ENCODE measurements at places on chromosomes 6 and 20.

GRCh38 chr6:154550779-154551178 lies 40.3 kb upstream of the CNKSR3 start:
- DNase-seq: no peak

- DNase-seq: no peak
Observed at GRCh38 chr20:58826271-58826670, 24.4 kb downstream of the GNAS-AS1 start.

DNA sequence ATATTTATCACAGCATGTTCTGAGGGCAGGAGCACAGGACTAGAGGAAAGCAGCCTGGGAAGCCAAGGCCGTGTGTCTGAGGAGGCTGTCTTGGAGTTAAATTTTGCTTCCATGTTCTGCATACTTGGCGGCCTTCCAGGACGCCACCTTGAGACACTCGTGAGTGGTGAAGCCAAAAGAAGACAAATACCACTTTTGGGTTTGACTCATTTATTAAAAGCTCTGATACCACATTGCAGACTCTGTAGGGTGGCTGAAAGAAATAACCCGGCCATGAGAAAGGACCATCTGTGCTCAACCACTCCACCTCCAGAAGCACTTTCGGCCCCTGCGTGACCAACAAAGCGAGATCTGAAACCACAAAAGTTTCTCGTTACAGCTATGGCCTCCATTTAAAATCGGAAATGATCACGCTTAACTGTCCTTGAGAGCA lies 120.0 kb downstream of the TMEM242 start:
- DNase-seq: no peak

DNA sequence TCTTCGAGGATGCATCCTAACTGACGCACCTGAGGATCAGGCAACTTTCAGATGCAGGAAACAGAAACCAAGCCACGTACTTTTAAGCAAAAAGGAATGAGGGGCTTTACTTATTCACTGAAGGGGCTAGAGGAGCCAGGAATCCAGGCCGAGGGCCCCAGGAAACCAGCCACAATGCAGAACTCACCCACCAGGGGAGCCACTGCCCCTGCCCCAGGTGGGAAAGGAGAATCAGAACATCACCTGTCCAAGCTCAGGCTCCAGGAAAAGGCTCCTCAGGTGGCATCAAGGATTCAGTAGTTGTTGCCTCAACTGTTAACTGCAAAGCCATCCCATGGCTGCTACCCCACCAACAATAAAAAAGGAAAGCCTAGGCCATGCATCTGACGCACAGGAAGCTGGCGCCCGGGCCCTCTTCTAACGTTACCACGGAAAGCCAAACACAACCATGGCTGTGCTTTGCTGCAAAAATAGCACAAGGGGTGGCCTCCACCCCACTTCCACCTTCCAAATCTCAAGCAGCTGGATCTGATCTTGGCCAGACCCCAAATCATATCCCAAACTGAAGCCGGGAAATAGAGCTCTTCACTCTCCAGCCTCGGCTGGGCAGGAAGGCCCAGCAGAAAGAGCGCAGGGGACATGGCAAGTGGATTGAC lies 121.0 kb downstream of the PREX1 start:
- no peak for DNase-seq

DNA sequence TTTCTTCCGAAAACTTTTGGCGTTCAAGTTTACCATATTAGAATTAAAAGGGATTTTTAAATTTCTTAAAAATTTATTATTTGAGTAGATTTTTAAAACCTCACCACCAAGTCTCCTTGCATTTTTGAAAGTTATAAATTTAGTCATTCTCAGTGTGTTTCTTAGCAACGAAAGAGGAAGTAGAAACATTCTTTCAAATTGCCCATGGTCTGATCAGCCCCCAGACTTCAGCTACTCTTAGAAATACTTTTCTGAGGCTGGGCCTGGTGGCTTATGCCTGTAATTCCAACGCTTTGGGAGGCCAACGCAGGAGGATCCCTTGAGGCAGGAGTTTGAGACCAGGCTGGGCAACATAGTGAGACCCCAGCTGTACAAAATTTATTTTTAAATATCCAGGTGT lies 15.1 kb upstream of the RTF2 start:
- no peak for DNase-seq

DNA sequence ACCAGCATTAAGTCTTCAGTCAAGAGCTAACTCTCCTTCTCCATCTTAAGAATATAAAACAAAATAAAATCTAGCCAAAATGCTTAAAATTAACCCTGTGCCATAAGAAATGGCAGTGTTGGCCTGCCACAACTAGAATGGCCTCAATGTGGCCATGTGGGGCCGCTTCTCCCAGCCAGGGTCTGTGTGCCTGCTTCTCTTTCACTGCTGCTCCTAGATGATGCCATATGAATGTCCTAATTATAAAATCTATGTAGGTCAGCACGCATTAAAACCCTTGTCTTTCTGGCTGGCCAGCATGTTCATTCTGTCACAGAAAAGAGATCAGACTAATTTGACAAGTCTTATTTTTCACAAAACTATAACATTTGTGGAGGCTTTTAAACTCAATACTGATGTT lies 102.6 kb downstream of the C6orf118 start:
- DNase-seq: no peak

GRCh38 chr6:31203345-31203979 lies 33.0 kb upstream of the POU5F1 start:
- peak; percentile 26 for DNase-seq

- no peak for DNase-seq
Observed at GRCh38 chr6:39137245-39137644, 22.3 kb upstream of the SAYSD1 start.

DNA sequence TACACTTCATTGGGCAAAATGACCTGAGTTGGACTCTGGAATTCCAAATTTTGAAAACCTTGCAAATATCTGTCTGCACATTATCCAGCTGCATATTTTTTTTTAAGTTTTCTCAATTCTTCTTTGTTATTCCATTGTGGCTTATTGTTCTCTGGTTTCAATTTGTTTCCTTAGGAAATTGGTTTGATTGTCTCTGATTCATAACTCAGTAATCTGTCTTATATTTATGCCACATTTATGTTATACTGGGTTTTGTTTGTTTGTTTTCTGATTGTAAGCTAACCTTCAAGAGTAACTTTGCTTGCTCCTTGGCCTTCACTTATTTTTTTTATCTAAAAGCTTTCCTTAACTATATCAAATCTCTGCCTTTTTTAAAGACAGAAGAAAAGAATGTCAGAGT lies 193.3 kb upstream of the PLCB4 start:
- DNase-seq: no peak

DNA sequence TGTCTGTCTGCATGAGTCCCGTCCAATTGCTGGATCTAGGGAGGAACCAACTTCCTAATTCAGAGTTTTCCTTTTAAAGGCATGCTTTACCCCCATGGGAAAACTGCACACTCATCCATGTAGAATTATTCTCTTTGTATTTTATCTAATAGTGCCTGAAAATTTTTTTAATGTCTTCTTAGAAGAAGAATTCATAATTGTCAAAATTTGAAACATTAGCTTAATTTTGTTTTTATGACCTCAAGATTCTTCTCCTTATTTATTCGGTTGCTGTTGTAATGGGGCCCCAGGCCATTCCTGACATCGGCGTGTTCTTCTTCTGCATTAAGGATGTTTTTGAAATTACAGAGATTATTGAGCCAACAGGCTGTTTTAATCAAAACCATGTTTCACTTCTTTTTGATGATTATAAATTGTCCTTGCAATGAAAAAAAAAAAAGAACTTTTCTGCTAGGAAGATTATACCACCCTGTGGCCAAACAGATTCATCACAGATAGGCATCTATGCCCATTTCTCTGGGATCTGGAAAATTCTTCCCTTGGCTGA lies 100.3 kb downstream of the ZNF217 start:
- DNase-seq: no peak

DNA sequence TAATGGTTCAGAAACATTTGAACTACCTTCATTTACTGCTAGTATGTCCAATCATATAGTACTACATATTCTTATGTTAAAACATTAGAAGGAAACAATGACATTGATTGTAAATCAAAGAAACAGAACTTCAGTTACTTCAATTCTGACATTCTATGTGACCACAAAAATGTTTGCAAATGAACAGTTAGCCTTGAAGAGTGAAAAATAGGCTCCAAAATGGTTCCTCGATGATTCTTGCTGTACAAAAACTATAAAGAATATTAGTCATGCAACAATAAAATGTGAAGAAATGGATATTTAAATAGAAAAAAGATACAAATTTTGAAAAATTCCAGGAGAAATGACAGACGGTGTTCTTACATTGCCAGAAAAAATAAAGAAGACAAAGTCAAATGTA lies 686.9 kb downstream of the BCKDHB start:
- no peak for DNase-seq

DNA sequence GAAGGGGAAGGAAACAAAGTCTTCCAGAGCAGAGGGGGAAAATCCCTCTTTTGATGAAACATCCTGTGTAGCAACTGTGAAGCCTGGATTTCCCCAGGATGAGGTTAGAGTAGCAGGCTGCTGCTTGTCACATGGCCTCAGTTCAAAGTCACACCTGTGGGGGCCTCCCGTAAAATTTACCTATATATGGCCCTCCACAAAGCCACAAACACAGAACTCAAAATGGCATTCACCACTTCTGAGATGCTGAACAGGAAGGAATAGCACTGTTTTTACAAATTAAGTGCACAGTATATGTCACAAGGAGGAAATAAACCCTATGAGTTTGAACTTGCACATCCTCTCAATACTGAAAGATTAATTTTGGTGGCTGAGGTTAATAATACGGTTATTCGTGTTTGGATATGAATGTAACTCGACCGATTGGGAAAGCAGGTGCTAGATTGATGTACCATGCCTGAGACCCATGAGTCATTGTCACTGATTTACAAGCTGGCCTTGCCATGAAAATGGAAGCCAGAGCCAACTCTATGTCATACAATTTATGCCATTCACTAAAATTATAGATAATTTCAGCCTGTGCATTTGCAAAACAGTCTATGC lies 70.6 kb downstream of the SGK1 start:
- no peak for DNase-seq

- DNase-seq: no peak
Observed at GRCh38 chr6:49151461-49151860, 311.6 kb downstream of the MMUT start.

DNA sequence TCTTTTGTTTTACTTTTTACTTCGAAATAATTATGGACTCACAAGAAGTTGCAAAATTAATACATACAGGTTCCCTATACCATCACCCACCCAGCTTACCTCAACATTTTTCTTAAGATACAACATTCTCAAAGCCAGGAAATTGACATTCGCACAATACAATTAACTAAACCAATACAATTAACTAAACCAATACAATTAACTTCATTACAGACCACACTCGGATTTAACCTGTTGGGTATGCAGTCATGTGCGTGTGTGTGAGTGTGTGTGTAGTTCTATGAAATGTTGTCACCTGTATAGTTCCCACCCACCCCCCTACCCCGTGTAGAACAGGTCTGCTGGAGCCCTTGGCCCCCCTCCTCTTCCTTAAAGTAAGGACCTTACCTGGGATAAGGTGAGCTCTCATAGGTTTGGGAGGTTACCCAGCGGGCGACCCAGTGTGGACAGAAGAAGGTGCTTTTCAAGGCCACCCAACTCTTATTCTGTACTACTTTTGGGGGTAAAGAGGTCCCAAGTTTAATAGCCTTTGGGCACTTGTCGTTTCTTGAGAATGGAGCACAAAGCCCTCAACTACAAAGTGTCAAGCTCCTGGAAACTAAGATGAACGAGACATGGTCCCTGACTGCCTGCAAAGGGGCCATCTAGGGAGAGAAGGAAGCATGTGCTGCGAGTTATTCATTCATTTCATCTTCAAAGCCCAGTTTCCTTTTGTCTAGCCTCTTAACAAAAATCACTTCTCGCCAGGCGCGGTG lies 544 bp upstream of the STK38 start:
- DNase-seq: no peak

DNA sequence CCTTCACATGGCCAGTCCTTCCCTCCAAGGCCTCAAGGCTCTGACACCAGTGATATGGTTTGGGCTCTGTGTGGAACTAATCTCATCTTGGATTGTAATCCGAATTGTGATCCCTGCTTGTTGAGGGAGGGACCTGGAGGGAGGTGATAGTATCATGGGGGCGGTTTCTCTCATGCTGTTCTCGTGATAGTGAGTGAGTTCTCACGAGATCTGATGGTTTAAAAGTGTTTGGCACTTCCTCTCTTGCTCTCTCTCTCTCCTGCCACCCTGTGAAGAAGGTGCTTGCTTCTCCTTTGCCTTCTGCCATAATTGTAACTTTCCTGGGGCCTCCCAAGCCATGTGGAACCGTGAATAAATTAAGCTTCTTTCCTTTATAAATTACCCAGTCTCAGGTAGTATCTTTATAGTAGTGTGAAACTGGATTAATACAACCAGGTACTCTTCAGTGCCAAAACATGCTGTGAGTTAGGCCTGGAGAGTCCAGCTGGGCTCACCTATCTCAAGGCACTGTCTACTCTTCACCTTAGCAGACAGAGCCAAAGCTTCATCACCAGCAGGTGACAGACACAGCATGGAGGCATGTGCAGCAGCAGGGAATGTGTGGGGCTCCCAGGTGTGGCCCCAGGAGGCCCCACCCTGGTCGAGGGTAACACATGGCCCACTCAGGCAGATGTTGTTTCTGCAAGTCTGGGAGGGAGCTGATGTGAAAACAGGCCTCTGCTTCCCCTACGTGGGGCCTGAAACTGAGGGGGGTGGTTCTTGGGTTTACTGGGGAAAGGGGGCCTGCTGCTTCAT lies 97.5 kb upstream of the CDYL start:
- no peak for DNase-seq

DNA sequence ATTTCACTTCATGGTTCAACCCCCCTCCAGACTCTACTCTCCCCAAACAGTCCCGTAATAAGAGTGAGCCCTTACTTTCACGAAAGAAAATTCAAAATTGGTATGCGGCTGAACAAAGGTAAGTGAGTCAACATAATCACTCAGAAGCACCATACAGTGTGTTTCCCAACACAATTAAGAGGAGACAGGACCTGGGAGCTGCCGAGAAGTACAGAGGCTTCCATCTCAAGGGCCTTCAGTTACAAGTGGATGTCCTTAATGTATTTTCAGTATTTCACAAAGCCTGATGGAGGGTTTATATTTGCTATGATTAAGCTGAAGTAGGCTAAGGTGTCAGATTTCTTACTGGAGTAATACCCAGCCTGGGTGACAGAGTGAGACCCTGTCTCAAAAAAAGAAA lies 51.1 kb downstream of the MYO6 start:
- peak; percentile 43 for DNase-seq

- DNase-seq: no peak
Observed at GRCh38 chr20:48604936-48605335, 222.9 kb downstream of the PREX1 start.

DNA sequence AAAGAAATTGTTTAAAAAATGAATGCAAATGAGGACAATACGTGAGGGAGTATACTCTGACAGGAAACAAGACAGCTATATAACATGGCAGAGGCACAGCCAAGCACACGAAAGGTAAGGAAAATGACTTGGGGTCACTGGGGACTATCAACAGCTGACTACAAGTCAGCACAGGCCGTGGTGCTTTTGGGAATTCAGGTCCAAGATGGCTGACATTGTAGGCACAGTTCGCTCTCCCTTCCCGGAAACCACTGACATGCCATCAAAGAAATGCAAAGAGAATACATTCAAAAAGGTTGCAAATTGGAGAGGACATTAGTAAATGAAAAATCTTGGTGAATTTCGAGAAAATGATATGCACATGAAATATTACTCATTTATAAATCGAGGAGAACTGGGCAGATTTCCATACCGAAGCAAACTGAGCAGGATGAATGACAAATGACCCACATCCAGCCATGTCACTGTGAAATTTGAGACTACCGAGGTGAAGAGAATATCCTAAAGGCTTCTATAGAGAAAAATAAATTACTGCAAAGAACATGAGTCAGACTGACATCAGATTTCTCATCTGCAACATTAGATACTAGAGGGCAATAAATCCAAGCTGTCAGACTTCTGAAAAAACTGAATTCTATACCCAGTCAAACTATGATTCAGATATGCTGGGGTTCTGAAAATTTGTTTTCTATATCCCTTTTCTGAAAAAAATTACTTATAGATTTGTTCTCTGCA lies 391.1 kb downstream of the BTBD9 start:
- no peak for DNase-seq
